ENCODE measurements at places on chromosomes 3 and 15.

DNA sequence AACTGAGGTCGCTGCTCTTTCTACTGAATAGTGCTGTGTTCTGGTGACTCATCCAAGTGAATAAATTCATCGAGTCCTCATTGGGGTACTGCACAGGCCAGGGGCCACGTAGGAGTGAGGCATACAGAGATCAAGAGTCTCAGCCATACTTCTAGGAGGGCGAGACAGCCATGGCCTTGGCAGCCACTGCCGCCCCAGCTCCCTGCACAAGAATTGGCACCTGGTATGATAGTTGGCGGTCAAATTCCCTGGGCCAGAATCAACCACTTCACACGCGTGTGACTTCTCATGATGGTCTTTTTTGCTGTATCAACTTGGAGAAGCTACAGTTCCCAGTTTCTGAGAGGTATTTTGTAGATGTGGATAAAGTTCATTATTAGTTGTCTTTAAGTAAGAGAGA, 161.6 kb downstream of the OSBPL10 start:
- no peak for DNase-seq

DNA sequence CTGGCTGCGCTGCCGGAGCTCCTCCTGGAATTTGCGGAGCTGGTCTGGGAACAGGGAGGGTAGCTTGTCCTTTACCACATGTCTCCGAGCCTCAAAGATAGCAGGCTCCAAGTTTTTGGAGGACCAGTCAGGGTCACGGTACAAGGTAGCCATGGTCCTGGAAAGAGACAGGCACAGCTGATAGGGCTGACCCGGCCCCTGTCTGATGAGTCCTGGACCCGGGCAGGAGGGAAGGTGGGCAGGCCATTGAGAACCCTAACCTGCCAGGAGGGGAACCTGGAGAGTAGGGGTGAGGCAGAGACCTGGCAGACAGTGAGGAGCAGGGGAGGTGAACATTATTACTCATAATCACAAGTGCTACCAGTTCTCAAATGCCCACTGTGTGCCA, 20.4 kb upstream of the EHD4 start:
- no peak for DNase-seq

GRCh38 chr3:12659316-12660015, 4.5 kb downstream of the RAF1 start:
- DNase-seq: no peak

GRCh38 chr15:23564821-23565394, 566 bp upstream of the MKRN3 start:
- no peak for DNase-seq

DNA sequence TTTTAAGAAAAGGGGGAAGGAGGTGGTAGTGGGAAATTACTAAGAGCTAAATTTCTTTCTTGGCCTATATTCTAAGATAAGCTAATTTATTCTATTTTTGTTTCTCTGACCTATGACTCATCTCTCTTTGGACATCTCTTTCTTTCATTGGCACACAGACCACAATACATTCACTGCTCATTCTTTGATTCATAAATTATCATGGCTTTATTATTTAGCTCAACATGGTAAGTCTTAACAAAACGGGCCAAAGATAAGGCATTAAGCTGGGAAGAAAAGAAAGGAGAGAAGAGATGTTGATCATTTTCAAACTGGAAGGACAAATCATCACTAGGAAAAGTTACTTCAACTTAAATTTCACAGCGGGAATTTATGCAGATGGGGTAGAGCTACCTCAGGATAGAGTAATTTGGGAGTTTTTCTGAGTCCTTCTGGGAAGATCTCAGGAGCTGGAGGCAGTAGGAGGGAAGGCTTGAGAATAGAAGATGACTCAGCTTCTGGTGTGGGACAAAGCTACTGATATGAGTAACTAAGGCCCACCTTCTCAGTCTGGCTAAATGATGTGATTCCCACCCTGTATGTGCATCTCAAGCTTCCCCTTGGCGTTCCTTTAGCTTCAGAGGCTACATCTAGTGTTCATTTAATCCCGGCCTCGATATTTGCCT, 7.5 kb upstream of the ALCAM start:
- DNase-seq: no peak

DNA sequence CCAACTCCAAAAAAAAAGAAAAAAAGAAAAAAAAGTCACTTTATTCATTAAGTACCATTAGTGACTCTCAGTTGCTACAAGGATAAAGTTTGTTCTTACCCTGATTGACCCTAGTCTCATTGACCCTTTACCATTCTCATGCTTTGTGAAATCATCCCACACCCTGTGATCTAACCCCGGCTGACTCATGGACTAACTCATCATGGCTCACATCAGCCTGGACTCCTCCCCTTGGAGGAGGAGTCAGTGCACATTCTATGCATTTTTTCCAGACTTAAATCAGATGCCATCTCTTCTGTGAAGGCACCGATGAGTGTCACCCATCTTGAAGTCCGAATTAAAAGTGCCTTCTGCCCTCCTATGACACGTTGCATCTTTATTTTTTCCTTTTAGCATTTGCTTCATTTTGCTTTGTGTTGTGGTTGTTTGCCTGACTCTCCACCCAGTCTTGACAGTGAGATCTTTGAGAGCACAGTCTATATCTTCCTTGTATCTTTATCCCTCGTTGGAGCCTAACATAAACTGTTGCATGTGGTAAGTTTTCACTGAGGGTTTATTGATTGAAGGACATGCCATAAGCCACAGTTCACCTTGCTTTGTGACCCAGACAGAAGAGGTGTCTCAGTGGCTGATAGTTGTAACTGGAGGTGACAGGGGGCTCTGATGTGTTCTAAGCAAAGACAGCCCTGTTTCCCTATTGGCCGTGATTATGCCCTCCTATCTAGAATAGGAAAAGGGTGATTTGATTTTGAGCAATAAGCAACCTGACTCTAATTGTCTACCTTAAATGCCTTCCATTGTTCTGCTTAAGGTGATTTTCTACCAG, 72.1 kb downstream of the IL1RAP start:
- DNase-seq: no peak

DNA sequence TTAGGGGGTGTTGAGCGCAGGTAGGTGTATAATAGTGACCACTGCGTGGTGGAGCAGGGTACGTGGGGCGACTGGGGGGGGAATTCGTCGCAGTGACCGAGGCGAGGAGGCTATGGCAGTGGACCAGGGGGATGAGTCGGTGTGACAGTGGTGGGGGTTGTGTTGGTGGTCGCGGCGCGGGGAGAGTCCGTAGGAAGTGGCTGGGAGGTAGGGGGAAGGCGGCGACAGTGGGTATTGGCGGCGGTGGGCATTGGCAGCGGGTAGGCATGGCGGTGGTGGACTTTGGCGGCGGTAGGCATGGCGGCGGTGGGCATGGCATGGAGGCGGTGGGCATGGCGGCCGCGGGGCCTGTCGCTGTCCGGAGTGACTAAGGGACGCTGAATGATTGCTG, 739 bp downstream of the SNRPN start:
- DNase-seq: no peak

- no peak for DNase-seq
Observed at GRCh38 chr3:126567696-126568438, 9.1 kb upstream of the C3orf22 start.

DNA sequence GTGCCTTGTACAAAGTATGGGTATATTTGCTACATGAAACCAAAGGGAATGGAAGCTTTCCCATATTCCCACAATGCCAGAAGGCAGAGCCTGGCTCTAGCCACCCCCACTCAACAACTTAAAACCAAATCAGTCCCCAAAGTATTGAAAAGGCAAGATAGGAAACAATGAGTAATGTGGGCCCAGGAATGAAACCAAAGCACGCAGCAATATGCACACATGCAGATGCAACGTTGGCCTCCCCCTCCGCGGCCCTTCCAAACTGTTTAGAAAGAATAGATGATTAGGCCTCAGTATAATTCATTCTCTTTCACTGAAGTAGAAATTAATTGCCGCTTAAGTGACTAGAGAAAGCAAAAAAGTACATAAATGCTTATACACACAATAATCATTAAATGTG, 59.1 kb downstream of the THRB start:
- DNase-seq: no peak

DNA sequence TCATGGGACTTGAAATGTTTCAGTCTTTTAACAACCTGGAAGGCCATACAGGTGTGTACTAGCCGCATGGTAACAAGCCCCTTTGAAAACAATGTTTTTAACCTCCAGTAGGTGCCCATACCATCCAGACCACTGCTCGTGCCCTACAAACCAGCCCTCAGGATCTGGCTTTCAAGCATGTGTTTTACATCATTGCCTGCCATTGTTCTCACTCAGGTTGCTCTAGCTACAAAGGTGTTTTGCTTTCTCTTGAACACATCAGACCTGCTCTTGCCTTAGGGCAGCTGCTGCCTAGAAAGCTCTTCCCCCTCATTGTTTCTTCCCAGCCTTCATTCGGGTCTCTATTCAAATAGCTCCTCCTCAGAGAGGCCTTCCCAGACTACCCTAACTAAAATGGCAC, 32.3 kb upstream of the MAP3K13 start:
- no peak for DNase-seq

DNA sequence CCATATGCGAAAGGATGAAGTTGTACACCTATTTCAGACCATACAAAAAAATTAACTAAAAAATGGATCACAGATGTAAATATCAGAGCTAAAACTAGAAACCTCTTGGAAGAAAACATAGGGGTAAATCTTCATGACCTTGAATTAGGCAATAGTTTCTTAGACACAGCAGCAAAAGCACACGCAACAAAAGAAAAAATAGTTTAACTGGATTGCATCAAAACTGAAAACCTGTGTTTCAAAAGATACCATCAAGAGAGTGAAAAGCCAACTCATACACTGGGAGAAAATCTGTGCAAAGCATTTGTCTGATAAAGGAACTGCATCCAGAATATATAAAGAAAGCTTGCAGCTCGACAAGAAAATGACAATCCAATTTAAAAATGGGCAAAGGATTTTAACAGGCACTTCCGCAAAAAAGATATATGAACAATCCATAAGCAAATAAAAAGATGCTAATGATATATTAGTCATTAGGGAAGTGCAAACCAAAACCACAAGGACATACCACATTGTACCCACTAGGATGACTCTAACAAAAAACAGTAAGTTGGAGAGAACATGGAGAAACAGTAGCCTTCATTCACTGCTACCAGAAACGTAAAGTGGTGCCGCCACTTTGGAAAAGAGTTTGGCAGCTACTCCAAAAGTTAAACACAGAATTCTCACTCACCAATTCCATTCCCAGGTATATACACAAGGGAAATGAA, 263.1 kb downstream of the ADAMTS17 start:
- no peak for DNase-seq

GRCh38 chr3:46413951-46414350, 6.9 kb downstream of the CCRL2 start:
- DNase-seq: no peak

- no peak for DNase-seq
Observed at GRCh38 chr15:99414755-99415731, 150.7 kb upstream of the MEF2A start.

- no peak for DNase-seq
Observed at GRCh38 chr15:87348746-87349145, 907.8 kb downstream of the NTRK3 start.

- no peak for DNase-seq
Observed at GRCh38 chr3:170107941-170108340, 70.1 kb downstream of the GPR160 start.

Measured in stimulated activated CD8-positive, alpha-beta memory T cell treated with anti-CD3 and anti-CD28 coated beads, Interleukin-15, amount 100 ng/mL, for 24 hours (primary cell).